ENCODE measurements at places on chromosomes 1 and 21.

- DNase-seq = no peak
Observed at GRCh38 chr1:118979754-118980575, 8.2 kb downstream of the TBX15 start.

DNA sequence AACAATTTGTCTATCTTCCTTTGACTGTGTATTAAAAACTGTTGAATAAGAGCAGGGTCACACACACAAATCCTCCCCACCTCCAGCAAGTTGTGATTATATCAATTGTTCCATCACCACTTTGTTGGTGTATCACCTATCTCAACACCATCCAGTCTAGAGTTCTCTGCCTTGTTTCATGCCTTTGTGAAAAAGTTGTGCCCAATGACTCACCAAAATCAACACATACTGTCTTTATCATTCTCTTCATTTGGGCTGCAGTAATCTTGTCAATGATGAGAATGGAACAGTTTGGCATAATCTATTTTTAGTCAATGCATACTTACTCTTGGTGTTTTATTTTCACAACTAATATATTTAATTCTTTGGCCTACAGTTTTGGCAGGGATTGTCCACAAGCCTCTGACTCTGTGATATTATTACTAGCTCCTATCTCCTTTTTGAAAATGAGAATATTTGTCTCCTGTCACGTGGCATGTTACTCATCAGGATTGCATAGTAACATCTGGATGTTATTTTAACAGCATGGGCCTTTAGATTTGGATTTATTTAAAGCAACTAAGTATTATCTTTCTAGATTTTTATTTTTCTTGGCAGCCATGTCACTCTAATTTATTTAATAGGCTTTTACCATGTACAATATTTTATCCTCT lies 5.1 kb downstream of the C1orf87 start:
- DNase-seq = no peak

GRCh38 chr1:67191668-67192520 lies 25.6 kb downstream of the IL23R start:
- no peak for DNase-seq

- no peak for DNase-seq
Observed at GRCh38 chr1:213844632-213845031, 143.1 kb upstream of the PROX1 start.

DNA sequence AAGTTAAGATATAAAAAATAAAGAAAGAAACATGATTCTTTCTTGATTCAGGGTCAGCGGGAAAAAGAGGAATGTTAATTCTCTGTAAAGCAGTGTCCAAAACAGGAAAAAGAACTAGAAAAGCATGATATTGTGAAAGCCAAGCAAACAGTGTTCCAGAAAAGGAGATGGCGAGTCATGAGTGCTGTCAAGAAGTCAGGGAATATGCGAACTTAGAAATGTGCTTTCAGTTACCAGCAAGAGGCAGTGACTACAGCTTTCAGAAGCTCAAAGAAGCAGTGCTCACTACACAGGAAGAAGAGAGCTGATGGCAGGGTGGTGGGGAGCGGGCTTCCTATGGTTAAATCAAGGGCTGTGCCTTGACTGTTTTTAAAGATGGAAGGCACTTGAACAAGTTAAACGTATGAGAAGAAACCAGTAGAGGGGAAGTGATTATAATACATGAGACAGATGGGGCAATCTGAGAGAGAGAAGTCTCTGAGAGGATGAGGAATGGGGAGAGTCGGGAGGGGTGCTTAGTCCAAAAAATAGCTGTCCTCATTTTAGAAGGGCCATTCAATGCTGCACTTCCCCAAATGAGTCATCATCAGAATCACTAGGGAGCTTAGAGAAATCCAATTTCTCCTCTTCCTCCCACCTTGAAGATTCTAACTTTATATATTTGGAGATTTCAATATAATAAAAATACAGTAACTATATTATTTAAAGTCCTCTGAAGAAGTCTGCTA lies 90.4 kb downstream of the KCNK1 start:
- DNase-seq = no peak

Measured in thymus (tissue), 14 donors.